ENCODE measurements at places on chromosomes 11 and 22.

- no peak for DNase-seq
Measured at GRCh38 chr11:119130662-119131061, 9.3 kb downstream of the HINFP start.

GRCh38 chr11:103543456-103543855, 434.2 kb downstream of the DYNC2H1 start:
- DNase-seq: no peak

DNA sequence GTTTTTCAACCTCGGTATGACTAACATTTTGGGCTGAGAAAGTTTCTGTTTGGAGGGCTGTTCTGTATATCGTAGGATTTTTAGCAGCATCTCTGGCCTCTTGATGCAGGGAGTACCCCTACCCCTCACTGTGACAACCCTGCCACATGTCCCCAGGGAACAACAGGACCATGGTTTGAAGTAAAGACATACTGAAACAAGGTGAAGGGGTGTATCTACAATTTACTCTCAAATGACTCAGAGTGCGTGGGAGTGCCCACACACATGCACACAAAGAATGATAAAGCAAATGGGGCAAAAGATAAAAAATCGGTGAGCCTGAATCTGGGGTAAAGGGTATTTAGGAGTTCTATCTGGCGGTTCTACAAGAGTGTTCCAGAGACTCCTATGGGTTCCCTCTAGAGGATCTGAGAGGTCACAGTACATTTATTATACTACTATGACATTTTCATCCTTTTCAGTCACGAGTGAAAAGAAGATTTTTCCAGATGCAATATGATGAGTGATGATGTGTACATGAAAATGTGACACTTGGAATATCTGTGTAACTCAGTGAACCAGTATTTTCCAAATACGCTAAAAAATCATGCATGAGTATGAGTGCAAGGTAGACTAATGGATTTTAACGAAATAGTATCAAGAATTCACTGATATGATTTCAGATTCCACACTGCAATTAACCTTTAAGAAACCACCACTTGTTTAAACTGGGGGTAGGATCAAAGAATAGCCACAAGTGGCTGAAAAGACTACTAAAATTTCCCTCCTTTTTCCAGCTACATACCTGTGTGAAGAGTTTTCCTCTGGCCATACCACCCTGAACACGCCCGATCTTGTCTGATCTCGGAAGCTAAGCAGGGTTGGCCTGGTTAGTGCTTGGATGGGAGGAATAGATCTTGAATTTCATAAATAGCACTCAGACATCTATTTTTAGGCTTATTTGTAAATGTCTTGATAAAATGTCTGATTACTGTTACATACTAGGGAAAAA, 56.3 kb upstream of the YPEL1 start:
- DNase-seq: no peak

DNA sequence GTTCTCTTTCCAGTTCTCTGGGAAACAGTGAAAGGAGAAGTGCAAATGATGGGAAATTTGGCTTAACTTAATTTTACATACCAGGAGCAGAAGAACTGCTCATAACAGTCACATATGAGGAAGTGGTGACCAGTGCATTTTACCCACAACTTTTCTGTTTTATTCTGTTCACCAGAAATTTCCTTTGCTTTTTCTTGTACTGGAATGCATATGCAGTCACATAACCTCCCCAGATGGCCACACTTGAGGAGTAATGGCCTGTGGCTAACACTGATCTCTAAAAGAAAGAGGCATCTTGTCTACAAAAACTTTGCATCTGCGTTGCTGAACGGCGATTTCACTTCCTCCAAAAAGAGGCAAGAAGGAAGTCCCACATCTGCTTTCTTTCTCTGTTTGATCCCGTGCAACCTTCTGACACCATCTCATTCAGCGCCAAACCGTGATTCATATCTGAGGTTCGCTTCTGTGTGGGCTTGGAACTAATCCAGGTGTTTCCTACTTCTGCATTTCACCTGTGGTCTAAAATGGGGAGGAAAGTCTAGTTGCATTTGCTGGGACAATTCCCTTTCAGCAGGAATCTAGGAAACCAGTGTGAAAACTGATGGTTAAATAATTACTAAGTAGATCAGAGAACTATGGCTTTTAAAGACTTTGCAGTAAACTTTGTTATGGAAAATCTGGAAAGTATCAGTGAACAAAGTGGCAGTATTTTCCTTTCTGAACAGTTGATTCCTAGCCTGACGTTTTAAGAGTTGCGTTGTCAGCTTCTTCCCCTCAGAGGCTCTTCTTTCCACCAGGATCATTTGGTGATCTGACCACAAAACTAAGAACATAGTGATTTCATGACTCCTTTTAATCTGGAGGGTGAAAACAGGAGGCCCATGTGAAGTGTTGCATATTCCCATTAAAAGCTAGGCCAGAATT, 4.2 kb upstream of the MPEG1 start:
- no peak for DNase-seq

- peak; percentile 73 for DNase-seq
Measured at GRCh38 chr11:100681064-100681502, 6.0 kb upstream of the ARHGAP42 start.

GRCh38 chr22:20031732-20032406, 11.0 kb downstream of the TANGO2 start:
- no peak for DNase-seq

- DNase-seq: no peak
Measured at GRCh38 chr22:40401532-40401931, 31.1 kb downstream of the SGSM3 start.

- no peak for DNase-seq
Measured at GRCh38 chr11:10785146-10785474, 23.6 kb downstream of the EIF4G2 start.

DNA sequence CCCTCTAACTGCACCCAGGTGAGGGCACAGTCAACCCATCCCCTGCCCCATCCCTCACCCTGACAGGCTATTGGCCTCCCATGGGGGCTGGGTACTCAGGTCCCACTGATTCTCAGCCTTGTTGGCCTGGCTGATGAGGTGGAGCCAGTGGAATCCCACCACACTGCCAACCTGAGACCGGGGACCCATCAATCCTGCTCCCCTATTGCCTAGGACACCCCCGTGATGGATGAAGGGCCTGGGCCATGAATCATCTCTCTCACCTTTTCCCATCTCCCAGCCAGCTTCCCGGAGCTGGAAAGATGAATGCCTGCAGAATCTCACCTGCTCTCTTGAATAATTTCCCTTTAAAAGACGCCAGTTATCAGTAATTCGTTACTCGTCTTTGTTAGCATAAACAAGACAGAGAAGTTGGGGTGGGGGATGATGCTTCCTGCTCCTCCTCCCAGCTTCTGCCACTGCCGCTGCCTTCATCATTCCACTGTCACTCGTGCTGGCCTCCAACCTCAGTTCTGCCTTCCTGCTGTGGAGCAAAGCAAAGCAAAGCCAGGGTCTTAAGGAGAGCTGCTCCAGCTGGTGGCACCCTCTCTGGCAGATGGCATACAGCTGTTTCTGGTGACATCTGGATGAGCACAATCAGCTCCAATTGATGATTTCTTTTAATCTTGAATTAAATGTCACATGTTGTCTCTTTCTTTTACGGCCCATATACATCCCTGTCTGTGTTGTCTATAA, 204.0 kb upstream of the NECTIN1 start:
- no peak for DNase-seq

DNA sequence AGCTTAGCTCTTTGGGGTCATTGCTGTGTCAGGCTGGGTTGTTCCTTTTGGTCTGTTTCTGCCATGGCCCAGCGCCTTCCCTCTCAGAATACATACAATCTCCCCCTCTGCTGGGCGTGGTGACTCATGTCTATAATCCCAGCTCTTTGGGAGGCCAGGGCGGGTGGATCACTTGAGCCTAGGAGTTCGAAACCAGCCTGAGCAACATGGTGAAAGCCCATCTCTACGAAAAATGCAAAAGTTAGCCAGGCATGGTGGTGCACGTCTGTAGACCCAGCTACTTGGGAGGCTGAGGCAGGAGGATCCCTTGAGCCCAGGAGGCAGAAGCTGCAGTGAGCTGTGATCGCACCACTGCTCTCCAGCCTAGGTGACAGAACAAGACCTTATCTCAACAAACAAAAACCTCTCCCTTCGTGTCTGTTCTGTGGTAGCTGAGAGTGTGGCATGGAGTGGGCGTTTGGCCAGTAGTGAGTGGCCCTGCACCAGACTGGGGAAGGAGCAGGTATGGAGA, 46.7 kb upstream of the RAB1B start:
- DNase-seq: no peak

GRCh38 chr22:37684803-37685615, 1.1 kb upstream of the NOL12 start:
- DNase-seq: no peak

DNA sequence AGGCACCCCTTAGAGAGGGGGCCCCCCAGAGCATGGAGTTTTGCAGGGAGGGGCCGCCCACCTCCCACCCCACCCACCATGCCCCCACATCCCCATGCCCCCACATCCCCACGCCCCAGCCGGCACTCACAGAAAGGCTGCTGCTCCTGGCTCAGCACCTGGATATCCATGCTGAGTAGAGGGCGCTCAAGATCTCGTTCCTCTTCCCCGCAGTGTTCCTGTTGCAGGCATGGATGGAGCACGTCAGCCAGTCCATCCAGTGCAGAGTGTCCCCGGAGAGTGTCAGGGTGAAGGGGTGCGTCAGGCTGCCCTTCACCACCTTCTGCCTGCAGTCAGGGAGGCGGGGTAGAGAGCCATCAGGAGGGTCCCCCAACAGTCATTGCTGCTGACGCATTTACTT, 156.2 kb downstream of the CRYBB2 start:
- no peak for DNase-seq

DNA sequence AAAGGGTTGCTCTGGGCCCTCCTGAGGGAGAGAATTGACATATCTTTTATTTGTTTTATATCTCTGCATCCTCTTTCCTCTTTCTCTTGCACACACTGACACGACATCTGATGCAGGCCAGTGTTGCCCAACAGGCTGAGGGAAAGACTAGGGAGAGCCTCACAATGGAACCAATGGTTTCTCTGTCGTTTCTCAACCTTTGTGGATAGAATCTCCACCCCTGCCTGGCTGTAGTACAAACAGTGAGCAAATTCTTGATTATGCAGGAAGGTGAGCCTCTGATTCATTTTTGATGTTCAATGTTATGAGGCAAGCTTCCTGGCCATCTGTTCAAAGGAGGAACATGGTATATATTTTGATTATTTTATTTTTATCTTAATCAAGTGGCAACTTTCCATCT, 49.8 kb upstream of the PLET1 start:
- DNase-seq: no peak

DNA sequence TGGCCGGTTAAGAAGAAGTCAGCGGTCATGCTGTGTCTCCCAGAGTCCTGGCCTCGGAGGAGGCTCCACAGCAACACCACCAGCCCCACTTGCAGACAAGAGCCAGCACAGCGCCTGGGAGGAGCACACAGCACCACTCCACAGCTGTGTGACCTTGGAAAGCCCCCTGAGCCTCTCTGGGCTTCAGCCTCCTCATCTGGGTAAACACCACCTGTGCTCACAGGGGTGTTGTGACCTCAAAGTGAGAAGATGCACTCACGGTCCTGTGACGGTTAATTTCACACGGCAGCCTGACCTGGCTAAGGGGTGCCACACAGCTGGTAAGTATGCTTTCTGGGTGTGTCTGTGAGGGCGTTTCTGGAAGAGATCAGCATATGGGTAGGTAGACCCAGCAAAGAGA, 54.7 kb downstream of the PHF21B start:
- DNase-seq: no peak

GRCh38 chr22:45092644-45093043, 71.1 kb upstream of the NUP50 start:
- no peak for DNase-seq

GRCh38 chr11:9759519-9760192, 95.8 kb downstream of the SWAP70 start:
- DNase-seq: peak; percentile 100

DNA sequence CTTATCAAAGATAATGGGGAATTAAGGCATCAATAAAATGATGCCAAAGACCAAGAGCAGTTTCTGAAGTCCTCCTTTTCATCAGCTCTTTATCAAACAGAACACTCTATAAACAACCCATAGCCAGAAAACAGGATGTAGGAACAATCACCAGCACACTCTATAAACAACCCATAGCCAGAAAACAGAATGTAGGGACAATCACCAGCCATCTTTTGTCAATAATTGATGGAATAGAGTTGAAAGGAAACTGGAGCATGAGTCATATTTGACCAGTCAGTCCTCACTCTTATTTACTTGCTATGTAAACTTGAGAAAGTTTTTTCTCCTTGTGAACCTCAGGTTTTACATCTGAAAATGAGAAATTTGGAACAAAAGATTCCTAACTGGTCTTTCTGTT, 10.0 kb downstream of the MS4A2 start:
- DNase-seq: no peak

- no peak for DNase-seq
Measured at GRCh38 chr11:128473636-128474035, 113.7 kb downstream of the ETS1 start.

DNA sequence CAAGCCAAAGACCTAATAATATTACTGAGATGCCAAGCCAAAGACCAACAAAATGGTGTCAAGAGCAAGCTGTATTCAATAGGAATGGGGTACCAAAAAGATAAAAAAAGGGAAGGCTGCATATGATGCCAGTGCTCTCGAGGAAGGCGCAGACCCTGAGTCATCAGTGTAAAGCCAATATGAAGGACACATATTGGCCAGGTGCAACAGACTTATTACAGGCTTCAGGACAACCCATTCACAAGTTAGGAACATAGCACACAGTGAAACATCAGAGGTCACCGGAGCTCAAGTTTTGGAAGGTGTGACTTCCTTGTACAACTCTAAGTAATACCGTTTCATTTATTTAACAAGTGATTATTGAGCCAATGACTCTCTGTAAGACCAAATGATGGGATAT, 58.1 kb downstream of the AMBRA1 start:
- no peak for DNase-seq

DNA sequence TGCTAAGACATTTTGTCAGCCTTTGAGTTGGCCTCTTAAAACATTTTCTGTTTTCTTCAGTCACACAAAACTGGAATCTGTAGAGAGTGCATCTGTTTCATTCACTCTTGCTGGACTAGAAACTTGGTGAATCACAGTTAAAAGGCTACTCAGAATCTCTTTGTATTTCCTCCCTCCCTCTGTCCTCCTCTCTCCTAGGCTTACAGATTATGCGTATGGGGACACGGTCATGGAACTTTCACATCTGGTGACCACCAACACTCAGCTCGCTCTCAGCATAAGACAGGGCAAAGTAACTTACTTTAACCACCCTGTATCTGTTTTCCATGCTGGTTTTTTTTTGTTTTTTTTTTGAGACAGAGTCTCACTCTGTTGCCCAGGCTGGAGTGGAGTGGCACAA, 50.4 kb downstream of the BARX2 start:
- no peak for DNase-seq

DNA sequence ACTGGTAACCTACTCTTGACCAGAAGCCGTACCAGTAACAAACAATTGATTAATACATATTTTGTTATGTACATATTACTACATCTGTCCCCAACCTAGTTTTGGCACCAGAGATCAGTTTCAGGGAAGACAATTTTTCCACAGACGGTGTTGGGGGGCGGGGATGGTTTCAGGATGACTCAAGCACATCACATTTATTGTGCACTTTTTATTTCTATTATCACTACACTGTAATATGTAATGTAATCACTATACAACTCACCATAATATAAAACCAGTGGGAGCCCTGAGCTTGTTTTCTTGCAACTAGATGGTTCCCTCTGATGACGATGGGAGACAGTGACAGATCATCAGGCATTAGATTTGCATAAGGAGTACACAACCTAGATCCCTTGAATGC, 15.5 kb downstream of the DGCR8 start:
- DNase-seq: no peak

- no peak for DNase-seq
Measured at GRCh38 chr11:74746868-74747267, 1.8 kb upstream of the RNF169 start.

All from astrocyte of the spinal cord (primary cell).